ENCODE measurements at places on chromosomes 5 and 9. TPM values are rescaled to one million over a fixed set of nuclear protein-coding genes. Genes with fewer than 3 reads are reported as not detected.

ISOC1 gene
- 69.5 TPM for total RNA-seq

PAM gene
- total RNA-seq = 1,139 TPM

NCS1 gene
- 9.4 TPM for total RNA-seq

DNA sequence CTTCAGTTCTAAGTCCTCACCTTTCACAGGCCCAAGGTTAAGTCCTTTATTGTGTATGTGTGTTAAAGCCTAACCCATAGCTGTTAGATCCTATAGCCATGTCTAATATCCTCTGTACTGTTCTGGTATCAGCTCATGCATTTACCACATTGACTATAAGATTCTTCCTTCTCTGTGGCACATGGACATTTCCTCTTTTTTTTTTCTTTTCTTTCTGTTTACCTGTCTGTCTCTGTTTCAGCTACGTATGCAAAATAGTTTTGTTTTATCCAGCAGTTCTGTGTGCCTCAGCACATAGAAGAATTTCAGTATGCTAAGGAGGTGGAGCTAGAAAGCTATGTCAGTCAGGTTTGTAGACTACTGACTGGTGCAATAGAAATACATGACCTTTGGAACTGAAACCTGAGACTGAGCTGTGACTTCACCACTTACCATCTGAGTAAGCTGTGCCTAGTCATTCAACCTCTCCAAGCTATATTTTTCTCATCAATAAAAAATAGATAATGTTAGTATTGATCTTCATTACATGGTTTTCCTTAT lies 155.6 kb upstream of the VLDLR start:
- DNase-seq = no peak

DNA sequence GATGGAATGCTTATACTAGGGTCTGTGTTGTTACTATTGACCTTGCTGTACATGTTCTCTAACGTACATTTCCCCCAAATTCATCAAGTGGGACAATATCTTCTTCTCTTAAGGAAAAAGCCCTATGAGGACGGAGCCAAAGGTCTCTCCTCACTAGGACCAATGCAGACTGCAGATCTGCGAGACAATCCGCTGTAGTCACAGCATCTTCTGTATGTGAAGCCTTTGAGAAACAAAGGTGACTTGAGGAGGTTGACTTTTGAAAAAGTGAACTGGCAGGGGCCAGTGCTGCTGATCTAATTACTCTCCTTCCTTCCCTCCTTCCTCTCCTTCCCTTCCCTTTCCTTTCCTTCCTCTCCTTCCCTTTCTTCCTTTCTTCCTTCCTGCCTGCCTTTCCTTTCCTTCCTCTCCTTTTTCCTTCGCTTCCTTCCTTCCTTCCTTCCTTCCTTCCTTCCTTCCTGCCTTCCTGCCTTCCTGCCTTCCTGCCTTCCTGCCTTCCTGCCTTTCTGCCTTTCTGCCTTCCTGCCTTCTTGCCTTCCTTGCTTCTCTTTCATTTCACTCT lies 71.1 kb upstream of the BASP1 start:
- no peak for DNase-seq

TPRN gene
- 17.6 TPM for total RNA-seq

- no peak for DNase-seq
Observed at GRCh38 chr5:61055434-61056006, 106.7 kb downstream of the SMIM15 start.

DNA sequence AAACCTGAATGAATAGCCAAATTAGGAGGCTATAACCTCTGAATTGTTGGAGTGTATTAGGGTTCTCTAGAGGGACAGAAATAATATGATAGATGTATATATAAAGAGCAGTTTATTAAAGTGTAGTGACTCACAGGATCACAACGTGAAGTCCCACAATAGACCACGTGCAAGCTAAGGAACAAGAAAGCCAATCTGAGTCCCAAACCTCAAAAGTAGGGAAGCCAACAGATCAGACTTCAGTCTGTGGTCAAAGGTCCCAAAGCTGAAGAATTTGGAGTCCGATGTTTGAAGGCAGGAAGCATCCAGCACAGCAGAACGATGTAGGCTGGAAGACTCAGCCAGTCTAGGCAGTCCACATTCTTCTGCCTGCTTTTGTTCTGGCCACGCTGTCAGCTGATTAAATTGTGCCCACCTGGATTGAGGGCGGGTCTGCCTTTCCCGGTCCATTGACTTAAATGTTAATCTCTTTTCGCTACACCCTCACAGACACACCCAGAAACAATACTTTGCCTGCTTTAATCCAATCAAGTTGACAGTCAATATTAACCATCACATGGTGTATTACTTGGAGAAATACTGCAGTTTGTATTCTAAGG lies 550.6 kb downstream of the CDH10 start:
- no peak for DNase-seq

DNA sequence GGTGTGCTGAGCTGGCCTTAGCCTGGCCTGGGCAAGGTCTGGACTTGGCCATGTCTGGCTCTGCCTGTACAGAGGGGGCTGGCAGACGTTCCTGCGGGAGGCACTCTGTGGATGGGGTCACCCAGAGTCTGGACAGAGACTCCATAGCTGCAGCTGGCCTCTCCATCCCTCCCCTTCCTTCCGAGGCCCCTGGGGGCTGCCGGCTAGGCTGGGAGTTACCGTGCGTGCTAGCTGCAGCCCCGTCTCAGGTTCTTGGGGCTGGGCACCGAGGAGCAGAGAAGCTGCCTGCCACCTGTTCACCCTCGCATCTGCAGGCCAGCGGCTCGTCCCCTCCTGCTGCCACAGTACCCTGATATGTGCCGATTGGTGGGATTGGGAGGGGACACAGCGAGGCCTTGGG lies 63.4 kb downstream of the RXRA start:
- no peak for DNase-seq
